ENCODE measurements at places on chromosomes 5 and 9.

- DNase-seq, result no peak
Observed at GRCh38 chr9:85056203-85056572, 386.7 kb downstream of the NTRK2 start.

GRCh38 chr5:138664276-138664943, 88.8 kb upstream of the CTNNA1 start:
- peak; percentile 82 for DNase-seq

DNA sequence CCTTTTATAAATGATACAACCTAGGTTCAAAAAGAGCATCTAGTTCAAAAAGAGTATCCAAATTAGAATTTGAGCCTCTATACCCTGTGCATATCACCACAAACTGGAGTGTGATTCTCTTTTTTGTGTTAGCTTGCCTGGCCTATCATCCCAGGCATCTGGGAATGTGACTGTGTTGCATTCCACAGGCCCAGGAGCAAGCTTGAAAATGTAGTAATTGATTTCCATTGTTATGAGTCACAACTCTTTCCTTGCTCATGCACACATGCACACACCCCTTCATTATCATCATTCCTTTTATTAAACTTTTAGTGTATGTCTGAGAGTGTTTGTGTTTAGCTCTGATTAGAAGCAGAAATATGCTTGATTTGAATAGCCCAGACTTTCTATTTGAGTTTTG, 75.2 kb downstream of the FCHO2 start:
- no peak for DNase-seq

GRCh38 chr9:1053986-1054425, 3.8 kb downstream of the DMRT2 start:
- no peak for DNase-seq

DNA sequence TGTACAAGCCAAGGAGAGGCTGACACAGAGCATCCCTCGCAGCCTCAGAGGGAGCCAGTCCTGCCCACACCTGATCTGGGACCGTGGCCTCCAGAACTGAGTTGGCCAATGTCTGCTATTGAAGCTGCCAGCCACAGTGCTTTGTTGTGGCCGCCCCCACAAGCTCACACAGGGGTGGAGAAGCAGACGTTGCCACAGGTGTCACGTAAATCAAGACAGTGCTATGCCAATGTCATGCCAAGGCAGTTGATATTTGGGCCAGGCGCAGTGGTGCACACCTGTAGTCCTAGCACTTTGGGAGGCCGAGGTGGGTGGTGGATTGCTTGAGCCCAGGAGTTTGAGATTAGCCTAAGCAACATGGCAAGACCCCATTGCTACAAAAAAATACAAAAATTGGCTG, 17.3 kb upstream of the TERT start:
- no peak for DNase-seq

- DNase-seq, result peak; percentile 11
Observed at GRCh38 chr9:113215132-113215531, 5.9 kb downstream of the FKBP15 start.

- no peak for DNase-seq
Observed at GRCh38 chr9:128206484-128206883, 3.3 kb downstream of the DNM1 start.

DNA sequence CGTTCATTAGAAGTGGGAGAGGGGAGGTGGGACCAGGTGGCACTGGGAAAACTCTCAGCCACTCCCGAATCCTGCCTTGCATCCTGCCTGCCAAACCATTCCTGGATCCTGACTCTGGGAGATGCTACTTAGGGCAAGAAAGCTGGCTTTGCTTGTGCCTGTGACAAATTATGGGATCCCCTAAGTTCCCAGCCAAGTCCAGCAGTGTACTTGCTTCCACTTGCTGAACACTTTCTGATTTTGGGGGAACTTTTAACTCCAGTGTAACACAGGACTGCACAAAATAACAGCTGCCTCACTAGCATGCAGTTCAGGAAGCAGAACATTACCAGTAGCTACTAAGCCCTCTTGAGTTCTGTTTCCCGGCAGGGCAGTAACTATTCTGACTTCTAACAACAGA, 12.5 kb upstream of the NKX2-5 start:
- DNase-seq, result no peak

DNA sequence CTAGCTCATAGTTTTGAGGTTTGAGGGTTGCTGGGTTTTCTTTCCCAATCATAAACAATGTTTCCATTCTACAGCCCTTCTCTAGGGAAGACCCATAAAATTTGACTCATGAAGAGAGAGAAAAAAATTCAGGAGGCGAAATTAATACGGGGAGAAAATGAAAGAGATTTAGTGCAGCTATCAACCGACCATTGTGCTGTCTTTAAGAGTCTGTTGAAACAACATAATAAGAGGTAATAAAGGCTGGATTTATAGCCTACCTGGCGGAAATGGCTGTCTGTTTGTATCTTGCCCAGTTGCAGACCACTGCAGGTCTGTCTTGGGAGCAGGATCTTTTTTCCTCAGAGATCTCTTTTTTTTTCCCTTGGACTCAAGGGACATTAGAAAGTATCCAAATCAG, 66.9 kb downstream of the TLR4 start:
- no peak for DNase-seq

DNA sequence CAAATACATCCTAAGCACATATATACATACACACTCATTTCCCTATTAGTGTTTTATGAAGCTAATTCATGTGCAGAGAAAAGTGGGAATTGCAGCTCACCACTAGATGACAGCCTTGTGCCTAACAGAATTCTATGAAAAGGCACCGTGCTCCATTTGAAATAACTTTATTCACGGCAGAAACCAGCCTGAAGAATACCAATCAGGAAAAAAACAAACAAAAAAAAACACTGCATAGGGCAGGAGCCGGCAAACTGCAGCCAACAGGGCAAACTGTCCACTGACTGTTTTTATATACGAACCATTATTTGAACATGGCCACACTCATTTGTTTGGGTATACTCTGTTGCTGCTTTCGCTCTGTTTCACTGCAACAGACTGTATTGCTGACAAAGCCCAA, 33.6 kb downstream of the ERMP1 start:
- DNase-seq, result peak; percentile 28

- DNase-seq, result no peak
Observed at GRCh38 chr5:153520952-153521351, 30.5 kb downstream of the GRIA1 start.

- DNase-seq, result no peak
Observed at GRCh38 chr5:8060953-8061429, 192.0 kb downstream of the MTRR start.

DNA sequence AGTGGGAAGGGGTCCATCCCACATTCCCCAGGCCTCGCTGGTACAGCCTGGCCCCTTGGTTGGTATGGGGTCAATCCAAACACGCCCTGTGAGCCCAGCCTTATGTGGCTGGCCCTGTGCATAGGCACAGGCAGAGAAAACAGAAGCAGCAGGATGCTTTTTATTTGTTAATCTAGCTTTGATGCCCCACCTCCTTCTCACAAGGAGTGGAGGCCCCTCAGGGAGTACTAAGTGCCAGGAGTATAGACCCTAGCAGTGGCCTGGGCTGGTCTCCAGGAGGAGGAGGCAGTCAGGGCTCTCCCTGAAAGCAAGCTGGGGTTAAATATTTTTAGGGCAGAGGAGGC, 14.6 kb upstream of the TCF7 start:
- no peak for DNase-seq

DNA sequence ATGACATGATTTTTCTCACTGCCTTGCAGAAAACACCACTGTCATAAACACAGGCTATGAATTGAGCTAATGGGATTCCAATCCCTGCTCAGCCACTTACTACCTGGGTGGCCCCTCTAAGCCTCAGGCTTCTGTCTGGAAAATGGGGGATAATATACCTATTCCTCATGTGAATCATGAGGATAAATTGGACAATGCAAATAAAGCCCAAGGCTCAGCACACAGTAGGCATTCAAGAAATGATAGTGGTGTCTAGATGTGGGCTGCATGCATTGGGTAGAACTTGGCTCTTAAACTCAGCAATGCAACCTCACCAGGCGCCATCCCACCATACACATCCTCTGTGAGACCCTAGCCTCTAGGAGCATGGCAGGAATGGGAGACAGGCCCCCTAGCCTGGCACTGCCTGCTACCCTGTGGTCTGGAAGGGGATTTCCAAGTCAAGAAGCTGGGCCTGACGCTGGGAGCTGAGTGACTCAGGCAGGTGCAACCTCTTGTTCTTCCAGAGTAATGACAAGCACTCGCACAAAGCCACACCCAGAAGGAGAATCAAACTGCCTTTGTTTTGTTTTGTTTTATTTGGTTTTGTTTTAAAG, 2.3 kb upstream of the TNIP1 start:
- DNase-seq, result peak; percentile 12

- DNase-seq, result no peak
Observed at GRCh38 chr9:110537841-110538646, 41.5 kb downstream of the SVEP1 start.

DNA sequence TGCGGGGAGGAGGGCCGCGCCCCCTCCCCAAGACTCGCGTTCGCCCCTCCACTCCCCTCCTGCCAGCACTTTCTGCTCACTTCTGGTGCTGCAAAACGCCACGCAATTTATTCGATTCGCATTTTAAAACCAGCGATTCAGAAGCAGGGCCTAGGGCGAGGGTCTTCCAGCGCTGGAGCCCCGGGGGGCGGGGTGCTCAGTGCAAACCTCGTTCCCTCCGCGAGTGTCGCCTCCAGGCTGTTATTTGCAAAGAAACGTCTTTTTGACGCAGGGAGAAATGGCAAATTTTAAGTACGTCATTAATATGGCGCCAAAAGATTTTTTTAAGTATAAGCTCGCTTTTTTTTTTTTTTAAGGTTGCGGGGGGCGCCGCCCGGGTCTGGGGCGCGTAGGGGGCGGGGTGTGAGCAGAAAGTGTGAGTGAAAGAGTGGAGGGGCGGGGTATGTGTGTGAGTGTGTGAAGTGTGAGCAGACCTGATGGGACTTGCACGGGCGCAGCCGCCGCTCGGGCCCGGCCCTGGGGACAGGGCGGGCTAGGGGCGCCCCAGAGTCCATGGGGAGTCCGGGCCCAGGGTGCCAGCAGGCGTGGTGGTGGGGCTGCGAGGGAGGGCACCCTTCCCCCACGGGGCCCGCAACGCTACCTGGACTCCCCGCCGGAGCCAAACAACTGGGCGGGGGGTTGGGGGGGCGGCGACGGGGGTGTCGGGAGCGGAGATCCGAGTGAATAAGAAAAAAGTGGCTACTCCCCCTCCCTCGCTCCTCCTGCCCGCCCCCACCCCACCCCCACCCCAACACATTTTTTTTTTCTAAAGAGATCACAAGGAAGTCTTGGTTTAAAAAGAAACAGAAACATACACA, at the start of gene JADE2:
TSS of gene JADE2 (plus strand) at position 845 of the 857 bp plus-strand sequence. CDS start 10,188 bp downstream, outside the sequence.
- DNase-seq, result peak; percentile 61

- no peak for DNase-seq
Observed at GRCh38 chr9:90942555-90942954, 140.9 kb downstream of the SYK start.

DNA sequence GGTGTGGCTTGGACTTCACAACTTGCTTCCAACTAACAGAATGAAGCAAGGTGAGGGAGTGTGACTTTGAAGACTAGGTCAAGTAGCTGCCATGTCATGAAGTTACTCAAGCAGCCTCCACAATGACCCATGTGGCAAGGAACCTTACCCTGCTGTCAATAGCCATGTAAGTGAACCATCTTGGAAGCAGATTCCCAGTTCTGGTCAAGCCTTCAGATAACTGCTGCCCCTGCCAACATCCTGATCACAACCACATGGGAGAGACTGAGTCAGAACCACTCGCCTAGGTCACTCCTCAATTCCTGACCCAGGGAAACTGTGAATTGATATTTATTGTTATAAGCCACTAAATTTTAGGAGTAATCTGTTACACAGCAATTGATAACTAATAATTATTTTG, 10.9 kb downstream of the ZCCHC10 start:
- no peak for DNase-seq

DNA sequence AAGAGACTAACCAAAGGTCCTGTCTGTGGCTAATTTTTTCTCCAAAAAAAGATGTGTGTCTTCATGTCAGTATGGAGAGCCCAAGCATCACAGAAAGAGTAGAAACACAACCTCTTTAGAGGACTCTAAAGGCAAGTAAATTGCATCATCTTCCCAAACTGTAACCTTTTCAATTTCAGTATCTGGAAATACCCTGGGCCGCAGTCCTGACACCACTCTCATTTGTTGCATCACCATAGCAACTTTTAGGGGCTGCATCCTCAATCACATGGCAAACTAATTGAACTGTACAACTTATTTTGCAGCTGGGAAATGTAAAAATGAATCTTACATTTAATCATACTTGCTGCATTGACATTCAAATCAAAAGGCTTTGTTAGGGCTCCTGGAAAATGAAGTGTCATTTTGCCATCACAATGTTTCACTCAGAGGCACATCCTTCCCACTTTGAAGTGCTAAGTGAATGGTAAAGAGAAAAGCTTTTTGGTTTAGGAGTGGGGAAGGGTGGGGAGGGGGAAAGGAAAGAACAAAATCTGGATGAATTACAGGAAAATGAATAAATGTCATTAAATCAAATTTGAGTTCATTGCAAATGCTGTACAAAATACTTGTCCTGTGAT, 60.6 kb upstream of the GRIA1 start:
- DNase-seq, result no peak

GRCh38 chr9:132443951-132444607, 34.1 kb downstream of the CFAP77 start:
- DNase-seq, result no peak

- DNase-seq, result no peak
Observed at GRCh38 chr9:126538550-126538949, 75.2 kb upstream of the LMX1B start.

DNA sequence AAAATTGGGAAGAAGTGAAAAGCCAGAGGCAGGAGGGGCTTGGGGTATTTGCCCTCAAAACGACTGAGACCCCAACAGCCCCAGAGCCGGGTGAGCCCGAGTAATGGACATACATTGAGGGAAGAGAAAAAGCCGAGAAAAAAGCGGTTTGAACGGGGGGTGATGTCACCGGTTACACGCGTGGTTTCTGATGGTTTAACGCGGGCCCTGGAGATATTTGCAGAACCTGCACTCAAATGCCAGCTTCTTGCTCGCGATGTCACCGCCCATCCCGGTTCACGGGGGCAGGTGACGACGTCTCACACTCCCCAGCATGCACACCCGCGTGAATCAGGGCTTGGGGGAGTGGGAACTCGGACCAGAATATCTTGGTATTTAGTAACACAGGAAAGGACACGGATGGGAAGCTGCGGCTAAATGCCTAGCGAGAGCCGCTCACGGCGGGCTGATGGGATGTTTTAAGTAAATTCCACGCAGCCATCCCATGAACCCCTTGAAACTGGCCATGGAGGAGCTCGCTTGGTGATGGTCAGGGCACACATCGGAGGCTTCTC, 102.0 kb upstream of the RAPGEF1 start:
- no peak for DNase-seq

DNA sequence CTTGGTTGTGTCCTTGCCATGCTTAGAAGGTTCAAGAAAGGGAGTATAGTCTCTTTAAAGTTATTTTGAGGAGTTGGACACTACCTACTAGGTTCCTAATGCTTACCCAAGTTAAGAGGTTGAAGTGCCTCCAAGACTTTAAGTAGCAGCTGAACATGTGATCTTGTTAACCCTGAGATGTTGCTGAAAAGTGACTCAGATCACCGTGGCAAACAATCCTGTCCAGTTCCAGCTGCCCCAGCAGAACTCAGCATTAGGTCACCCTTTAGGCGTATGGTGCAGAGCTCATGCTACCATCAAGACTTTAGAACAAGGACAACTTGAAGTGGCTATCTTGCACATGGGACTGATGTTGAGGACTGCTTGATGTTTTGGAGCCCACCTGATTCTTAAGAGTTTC, 22.5 kb downstream of the ZNF462 start:
- DNase-seq, result peak; percentile 26

- DNase-seq, result no peak
Observed at GRCh38 chr9:102405218-102405867, 589.8 kb upstream of the CYLC2 start.

All from NCI-H82 (cell line).